AG04450 (cell line): ENCODE measurements at places on chromosomes 2 and 18.

GRCh38 chr2:235283246-235283645, 210.6 kb upstream of the AGAP1 start:
- DNase-seq = no peak

- DNase-seq = no peak
These were observed 25.5 kb downstream of the MARCHF4 start for GRCh38 chr2:216346781-216347180.

- no peak for DNase-seq
These were observed 1.2 kb upstream of the BARD1 start for GRCh38 chr2:214810671-214811070.

GRCh38 chr2:32463110-32463509, 106.3 kb downstream of the BIRC6 start:
- no peak for DNase-seq

DNA sequence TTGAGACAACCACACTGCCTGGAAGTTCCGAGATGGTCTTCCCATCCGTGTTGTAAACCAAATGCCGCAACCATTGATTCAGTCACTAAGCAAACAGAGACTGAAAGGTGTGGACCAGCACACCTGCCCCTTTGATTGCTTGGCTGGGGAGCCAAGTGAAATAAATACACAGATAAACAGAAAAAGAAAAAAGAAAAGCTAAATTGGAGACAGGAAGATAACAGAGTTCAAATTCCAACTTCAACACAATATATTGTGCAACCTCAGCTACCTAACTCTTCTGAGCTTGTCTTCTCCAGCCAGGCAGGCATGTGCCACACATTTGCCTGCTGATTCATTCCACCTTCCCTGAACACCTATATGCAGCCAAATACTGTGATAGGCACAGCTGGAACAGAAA, 110.9 kb downstream of the PID1 start:
- no peak for DNase-seq

DNA sequence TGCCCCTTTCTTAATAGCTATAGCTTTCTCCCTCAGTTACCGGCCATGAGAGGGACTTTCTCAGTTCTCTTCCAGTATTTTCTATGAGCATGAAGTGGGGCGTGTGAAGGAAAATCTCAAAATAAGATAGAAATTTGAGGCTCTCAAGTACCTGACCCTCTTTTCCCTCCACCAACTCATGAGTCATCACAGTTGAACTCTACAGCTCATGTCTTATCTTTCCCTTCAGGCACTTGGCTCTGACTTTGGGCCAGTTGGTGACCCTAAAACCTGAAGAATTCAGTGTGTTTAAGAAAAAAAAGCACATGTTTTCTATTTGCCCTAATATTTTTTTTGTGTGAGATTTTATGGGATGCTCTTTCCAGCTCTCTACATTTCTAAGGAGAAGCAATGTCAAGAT, 896.7 kb upstream of the ZEB2 start:
- no peak for DNase-seq

DNA sequence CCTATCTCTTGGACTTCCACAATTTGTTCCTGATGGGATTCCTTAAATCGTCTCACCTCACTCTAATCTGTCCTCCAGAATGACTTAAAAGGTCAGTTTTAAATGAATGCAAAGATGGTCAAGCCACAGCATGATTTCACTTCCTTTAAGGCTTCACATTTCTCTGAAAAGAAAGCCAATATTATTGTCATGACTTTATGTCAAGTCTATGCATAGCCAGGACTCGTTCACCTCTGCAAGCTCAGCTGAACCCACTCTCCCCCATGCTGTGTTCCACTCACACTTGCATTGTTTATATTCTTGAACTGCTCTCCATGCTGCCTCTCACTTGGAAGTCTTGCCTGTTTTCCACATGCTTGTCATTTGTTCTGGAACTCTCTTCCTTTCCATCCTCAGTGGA, 298.4 kb upstream of the MMADHC start:
- DNase-seq = no peak

DNA sequence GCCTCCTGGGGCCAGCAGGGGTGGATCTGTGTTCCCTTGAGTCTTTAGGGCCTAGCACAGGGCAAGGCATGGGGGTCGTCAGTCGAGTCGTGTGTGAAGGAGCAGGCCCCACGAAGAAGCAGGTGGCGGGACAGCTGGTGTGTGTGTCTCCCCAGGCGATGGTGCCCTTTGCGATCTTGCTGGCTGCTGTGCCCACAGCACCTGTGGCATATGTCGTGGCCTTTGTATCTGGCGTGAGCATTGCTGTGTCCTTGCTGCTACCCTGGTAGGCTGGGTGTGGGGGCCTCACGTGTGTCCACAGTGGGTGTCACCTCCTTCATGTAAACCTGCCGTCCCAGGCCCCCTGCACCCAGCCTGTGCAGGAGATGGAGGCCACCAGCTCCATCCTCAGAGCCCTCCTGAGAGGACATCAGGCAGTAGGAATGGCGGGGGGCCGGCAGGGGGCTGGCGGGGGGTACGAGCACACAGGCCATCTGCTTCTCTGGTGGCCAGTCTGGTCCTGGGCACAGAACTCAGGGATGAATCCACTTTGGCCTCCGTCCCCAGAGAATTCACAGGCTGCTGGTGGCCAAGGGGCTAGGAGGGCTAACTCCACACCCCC, 13.2 kb downstream of the MFSD2B start:
- DNase-seq = no peak

- DNase-seq = no peak
These were observed 44.0 kb upstream of the DSG1 start for GRCh38 chr18:31273812-31274527.

GRCh38 chr2:174636987-174637386, 39.4 kb upstream of the WIPF1 start:
- no peak for DNase-seq

GRCh38 chr2:65062843-65063825, 6.9 kb downstream of the CEP68 start:
- DNase-seq = no peak

DNA sequence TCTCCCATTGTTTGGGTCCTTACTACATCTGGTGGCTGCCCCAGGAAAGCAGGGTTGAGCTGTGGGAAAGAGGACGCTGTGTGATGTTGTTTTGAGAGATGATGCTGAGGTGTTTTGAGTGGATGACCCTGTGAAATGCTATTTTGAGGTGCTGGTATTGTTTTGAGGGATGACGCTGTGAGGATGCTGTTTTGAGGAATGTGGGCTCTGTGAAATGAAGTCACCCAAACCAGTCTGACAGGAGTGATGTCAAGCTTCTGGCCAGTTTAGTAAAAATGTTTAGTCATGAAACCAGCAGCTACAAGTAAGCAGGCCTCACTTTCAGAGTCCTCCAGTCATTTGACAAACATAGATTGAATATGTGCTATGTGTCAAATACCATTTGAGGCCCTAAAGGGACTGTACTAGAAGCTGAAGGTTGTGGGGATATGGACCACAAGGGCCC, 16.1 kb upstream of the PUM2 start:
- no peak for DNase-seq

GRCh38 chr2:9212010-9212635, 5.5 kb downstream of the ASAP2 start:
- DNase-seq = no peak

DNA sequence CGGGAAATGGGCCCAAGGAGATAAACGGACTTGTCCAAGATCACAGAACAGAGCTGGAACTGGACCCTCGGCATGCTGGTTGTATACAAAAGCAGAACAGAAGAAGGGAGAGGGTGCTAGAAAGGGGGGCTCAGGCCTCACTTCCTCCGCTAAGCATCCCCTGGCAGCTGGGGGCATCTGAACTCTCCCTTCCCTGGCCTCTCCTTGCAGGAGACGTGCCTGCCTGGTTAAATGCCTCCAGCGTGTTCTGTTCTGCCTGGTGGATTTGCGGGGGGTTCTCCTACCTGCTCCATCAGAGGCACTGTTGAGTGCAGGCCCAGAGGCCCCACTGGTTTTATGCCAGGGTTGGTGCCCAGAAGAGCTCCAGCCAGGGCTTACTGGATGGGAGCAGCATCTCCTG, 124.7 kb downstream of the ZFP36L2 start:
- DNase-seq = no peak

DNA sequence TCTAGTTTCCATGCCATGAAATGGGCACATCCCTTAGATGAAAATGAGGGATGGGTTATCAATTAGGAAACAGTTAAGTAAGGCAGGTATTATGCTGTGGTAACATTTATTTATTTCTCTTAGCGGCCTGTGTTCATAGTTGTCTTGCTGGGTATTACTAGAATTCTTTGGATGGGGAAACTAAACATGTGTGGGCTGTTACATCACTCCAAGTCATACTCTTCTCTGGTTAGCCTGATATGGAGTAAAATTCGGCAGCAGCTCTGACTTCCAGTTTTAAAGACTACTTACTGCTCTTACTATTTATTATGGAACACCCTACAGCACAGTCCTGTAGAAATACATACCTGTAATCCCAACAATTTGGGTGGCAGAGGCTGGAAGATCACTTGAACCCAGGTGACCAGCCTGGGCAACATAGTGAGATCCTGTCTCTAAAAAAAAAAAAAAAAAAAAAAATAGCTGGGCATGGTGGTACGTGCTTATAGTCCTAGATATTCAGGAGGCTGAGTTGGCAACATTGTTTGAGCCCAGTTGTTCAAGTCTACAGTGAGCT, 33.1 kb upstream of the RASGRP3 start:
- DNase-seq = no peak

GRCh38 chr2:45879406-45879805, 227.9 kb downstream of the PRKCE start:
- DNase-seq = no peak

- DNase-seq = peak; percentile 52
These were observed 29.4 kb downstream of the HADHB start for GRCh38 chr2:26274058-26274613.

- DNase-seq = no peak
These were observed 65.2 kb upstream of the MYCN start for GRCh38 chr2:15874854-15875804.

DNA sequence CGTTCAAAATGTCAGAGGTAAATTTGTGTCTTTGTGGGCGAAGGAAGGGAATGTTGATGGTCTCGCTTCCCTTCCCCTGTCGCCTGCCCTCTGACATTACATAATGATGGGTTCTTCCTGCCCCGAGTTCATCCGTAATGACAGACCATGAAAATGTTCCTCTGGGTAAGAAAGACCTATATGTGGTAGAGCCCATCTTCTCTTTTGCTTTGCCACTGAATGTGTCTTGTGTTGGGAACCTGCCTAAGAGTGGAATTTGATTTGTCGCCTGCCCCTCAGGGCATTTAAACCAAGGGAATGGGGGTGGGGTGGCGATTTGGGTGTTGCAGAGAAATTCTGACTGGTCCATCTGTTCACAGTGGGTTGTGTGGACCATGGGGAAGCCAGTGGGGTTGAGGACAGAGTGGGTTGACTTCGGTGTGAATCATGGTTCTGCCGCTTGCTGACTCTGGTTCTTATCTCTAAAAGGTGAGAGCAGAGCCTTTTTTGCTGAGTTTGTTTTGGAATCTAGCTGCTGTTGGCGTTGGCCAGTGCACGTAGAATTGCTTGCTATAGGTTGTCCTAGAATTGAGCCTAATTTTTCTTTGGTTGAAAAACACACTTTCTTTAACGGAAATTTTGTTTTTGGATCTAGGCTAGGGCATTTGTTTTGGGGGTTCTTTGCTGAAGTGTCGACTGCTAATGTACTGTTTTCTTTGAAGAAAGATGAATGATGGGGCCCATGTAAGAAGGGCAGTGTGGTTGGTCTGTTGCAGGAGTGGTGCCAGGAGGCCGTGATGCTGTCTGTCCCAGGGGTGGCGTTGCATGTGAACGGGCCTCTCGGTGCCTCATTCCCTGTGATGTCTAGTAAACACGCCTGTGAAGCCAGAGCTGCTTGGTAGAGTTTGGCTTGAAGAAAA, 1.3 kb downstream of the INPP4A start:
- DNase-seq = no peak

DNA sequence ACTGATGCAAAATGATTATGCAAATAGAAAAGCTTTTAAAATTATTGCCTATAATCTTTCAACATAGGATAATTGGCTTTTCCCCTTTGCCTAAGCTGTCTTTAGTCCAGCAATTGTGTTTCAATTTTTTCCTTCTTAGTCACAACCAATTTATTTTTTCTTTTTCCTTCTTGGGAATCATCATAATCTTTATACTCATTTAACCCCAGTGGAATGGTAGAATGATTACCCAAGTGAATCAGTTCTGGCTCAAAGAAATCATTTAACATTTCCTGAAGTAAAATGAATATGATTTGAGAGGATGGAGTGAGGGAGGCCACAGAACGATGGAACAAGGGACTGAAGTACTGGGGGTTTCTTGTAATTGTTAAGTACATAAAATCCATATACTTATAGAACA, 93.0 kb upstream of the CRIM1 start:
- no peak for DNase-seq

GRCh38 chr18:26052505-26052904, 37.9 kb downstream of the SS18 start:
- no peak for DNase-seq

- DNase-seq = no peak
These were observed 260.6 kb downstream of the SMAD2 start for GRCh38 chr18:47669815-47670214.

DNA sequence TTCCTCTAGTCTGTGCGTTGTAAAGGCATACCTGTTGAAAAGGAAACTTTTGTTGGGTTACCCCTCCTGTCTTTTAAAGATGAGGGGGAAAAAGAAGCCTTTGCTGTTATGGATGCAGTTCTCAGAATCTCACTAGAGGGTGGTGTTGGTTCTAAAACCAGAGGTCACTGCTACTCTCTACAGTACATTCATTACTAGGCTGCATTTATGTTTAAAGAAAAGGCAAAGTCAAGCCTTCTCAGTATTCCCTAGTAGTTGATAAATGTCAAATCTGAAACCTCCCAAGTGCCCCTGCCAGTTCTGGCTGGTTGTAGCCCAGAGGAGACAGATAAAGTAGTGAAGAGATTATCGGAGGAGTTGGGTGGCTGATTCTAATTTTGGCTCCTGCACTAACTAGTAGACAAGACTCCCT, 1.4 kb upstream of the PLCL1 start:
- peak; percentile 18 for DNase-seq

DNA sequence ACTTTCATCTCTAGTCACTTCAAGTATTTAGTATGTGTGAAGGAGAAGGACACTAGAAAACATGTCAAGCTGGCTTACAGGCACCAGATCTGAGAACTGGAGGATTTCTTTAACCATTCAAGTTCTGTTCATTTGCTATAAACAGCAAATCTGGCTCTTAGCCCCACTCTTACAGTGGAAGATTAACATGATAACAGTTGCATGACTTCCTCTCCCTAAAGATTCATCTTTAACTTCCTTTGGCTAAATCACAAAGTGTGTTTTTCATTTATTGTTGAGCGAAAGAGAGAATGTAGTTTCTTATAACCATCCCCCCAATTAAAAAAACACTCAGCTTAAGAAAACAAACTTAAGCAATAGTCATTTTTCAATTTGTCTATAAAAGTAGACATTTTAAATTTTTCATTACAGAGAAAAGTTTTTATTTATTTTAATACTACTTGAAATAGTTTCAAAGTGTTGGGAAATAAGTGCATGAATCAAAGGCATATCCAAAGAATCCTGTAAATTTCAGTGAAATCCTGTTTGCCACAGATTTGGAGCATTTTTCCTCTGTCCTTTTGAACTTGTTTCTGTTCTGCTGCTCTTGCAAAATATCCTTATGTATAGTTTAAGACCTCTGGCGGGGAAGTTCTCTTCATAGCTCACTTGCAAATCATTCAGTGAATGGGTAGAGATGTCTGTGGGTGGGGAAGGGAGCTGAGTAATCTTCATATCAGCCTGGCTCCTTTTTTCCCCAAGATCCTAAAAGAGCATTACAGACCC, 241.0 kb upstream of the RBBP8 start:
- DNase-seq = peak; percentile 75
